Cortex of kidney (tissue), 1 donor: ENCODE measurements at places on chromosomes 1 and 21.

DNA sequence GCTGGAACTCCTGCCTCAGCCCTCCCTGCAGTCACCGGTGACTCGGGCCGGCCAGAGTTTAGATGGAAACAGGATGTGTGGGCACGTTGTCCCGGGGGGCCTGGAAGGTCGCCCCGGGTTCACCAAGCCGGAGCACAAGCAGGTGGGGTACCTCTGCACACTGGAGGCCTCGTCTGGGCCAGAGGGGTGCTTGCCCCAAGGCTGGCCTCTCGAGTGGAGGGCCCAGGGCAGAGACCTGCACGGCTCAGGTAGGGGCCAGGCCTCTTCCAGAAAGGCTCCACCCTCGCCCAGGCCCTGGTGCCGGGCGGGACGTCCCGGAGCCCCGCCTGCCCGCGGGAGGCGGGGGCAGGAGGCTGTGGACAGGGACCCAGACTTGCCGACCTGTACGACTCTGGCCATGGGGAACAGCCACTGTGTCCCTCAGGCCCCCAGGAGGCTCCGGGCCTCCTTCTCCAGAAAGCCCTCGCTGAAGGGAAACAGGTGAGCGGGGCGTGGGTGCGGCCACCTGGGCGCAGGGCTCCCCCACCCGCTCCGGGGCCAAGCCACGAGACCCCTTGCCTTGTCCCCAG, at the start of gene PLEKHN1:
TSS of gene PLEKHN1 (plus strand) at position 348 of the 569 bp plus-strand sequence. CDS start at position 398, 50 bp downstream.
- DNase-seq, result no peak

DNA sequence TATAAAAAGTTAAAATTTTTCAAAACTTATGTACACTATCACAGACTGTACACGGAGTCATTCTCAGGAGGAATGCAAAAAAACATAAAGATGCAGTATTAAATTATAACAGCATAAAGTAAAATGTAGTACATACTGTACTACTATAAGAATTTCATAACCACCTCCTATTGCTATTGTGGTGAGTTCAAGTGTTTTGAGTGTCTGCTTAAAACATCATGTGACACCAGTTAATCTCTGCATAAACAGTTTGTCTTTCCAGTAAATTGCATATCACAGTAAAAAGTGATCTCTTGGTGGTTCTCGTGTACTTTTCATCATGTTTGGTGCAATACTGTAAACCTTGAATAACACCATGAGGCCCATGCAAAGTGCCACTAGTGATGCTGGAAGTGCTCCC, 45.2 kb downstream of the SDCCAG8 start:
- no peak for DNase-seq

- no peak for DNase-seq
These were observed 3.2 kb downstream of the RAP1GAP start for GRCh38 chr1:21665711-21666575.

DNA sequence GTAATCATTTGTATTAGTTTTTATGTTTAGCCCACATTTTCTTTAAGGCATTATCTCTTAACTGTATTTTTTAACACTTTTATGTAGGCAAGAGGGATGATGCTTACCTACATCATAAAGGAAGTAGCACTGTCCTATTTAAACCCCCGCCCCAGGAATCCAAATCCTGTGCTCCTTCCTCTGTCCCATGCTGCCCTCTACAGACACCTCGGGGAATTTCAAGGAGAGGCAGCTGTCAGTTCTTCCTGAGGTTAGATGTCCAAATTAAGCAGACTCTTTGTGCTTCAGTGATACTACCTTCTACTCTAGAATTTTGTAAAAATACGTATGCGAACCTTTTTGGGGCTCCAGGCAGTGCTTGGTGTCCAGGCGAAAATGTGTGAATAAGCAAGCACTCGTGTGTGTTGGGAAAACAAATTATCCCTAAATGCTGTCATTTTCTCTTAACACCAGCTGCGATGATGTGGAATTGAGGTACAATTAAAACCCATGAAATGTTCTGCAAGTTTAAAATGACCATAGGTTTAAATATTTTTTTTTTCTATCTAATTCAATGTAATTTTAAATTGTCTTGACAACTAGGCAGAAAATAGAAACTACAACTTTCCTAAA, 19.2 kb downstream of the CRCT1 start:
- DNase-seq, result no peak

DNA sequence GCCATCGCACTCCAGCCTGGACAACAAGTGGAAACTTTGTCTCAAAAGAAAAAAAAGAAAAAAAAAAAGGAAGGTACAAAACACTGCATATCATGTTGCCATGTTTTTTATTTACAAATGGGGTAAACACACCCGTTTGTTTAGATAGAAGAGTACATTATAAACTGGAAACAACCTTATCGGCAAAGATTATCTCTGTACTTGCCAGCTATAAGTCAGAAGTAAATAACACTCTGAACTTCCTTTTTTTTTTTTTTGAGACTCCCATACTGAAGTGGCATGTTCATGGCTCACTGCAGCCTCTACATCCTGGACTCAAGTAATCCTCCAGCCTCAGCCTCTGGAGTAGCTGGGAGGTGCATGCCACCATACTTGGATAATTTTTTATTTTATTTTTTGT, 21.9 kb downstream of the USP48 start:
- no peak for DNase-seq
